ENCODE measurements at places on chromosomes 3 and 15. TPM values are rescaled to one million over a fixed set of nuclear protein-coding genes. Genes with fewer than 3 reads are reported as not detected.

DNA sequence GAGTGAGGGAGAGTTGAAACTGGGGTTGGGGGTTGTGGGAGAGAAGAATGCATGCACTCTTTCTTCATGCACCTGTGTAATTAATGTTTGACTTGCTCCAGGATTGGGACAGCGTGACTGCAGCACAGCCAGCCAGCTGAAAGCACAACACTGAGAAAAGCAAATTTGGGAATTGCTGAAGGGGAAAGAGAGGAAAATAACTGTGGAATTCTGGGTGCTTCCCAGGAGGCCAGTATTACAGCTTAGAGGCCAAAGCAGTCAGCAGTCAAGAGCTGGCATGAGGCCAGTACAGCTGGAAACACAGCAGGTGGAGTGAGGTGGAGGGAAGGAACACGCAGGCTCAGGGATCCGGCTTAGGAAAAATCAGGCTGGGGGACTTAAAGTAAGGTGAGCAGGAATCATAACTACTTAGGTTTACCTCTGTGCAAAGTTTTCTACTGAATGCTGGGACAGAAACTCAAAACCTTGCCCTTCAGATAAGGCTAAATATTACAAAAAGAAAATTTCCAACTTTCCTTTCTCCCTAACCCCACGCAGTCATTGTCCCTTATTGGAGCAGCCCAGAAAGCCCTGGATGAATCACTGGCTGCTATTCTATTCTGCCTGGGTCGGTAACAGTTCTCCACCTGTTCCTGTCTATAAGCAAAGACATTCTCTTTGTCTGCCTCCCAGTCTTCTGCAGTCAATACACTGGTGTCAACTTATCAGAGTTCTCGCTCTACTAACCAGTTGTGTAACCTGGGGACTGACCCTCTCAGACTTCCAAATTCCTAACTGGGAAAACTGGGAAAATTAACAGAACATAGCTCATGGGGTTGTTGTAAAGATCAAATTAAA lies 167.2 kb downstream of the MAGI1 start:
- H3K36me3 ChIP-seq, result no peaks in the 10 kb centered on the region
- DNase-seq, result no peak
- H3K27me3 ChIP-seq, result no peaks in the 10 kb centered on the region
- H3K27ac ChIP-seq, result no peak overlapping the region
- H3K4me1 ChIP-seq, result no peaks in the 10 kb centered on the region
- no peak overlapping the region for H3K4me3 ChIP-seq

TUSC7 gene
- polyA plus RNA-seq, result not detected

GRCh38 chr15:80970018-80970657 lies 19.5 kb downstream of the MESD start:
- no peak overlapping the region for H3K27ac ChIP-seq
- H3K27me3 ChIP-seq, result no peaks in the 10 kb centered on the region
- DNase-seq, result peak; percentile 72

TNFAIP8L3 gene
- 2.0 TPM for polyA plus RNA-seq

GRCh38 chr3:197151580-197151979 lies 122.0 kb upstream of the MELTF start:
- no peaks in the 10 kb centered on the region for H3K27me3 ChIP-seq
- peak; percentile 76 for DNase-seq
- H3K4me3 ChIP-seq, result no peak overlapping the region
- H3K4me1 ChIP-seq, result 0 out of 2 replicates have a peak, but pooled peaks cover 6% of the 10 kb centered on the region
- H3K27ac ChIP-seq, result no peak overlapping the region

DNA sequence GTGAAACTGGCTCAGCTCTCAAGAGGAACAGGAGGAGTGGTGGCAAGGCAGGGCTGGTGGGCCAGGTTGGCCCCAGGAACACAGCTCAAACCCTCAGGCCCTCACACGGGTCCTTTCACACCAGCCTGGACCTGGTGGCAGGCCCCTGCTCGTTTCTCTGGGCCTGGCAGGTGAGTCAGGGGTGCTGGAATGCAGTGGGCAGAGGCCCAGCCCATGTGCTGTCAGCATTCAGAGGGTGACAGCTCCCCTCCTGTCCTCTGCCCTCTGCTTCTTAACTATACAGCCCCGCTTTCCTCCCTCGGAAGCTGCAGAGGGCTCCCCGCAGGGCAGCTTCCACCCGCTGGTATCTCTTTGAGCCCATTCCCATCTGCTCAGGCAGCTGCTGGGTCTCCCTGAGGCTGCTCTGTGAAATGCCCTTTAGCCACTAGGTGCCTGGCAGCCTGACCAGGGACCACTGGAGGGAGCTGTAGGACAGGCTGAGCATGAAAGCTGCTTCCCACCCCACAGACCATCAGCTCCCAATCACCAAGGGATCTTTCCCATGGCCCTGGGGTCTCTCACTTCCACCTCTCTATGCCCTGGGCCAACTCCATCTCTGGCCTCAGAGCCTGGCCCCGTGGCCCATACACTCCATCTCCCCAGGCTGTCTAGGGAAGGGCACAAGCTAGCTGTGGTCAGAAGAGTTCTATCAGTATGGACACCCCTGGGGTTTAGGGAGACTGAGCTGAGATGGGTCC lies 24.8 kb downstream of the SHF start:
- peak overlapping the region; percentile 56 for H3K27ac ChIP-seq
- no peaks in the 10 kb centered on the region for H3K36me3 ChIP-seq
- H3K4me1 ChIP-seq, result peaks cover 12% of the 10 kb centered on the region
- H3K4me3 ChIP-seq, result no peak overlapping the region
- DNase-seq, result peak; percentile 88

DNA sequence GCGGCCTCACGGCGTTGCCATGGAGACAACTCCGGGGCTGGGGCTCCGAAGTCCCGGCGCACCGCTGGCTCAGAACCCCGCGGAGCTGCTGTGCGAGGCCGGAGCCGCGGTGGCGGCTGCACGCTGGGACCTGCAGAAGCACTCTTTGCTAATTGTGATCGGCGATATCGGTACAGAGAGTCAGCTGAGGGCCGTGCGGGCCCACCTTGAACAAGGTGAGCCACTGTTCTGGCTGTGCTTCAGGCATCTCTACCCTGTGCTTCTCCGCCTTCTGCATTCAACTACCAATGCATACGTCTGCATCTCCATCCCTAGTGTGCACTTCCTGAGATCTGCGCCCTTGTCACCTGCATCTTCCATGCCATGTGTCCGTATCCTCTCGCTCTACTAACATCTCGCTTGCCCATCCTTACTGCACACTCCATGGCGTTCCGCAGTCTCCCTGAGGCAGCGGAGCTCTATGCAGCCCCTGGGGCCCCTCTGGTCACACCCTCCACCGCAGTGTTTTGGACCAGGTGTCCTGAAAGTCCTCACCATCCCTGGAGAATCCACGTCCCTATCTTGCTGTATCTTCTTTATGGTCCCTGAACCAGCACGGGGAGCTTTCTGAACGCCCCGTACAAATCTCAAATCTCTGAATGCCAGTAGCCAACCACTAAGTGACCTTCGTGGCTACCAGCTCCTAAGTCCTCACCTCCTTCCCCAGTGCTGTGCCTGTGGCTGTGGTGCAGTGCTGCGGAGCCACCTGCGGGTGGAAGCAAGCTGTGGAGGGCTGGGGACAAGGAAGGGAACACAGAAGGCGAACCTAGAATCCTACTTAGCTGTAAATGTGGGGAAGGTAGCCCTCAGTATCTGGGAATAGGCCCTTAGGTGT lies 6.2 kb upstream of the MAP1A start:
- H3K4me3 ChIP-seq, result peak overlapping the region; percentile 86
- no peak overlapping the region for H3K27ac ChIP-seq
- peak; percentile 28 for DNase-seq
- no peaks in the 10 kb centered on the region for H3K36me3 ChIP-seq
- peaks cover 48% of the 10 kb centered on the region for H3K4me1 ChIP-seq

CIDEC gene
- not detected for polyA plus RNA-seq

DNA sequence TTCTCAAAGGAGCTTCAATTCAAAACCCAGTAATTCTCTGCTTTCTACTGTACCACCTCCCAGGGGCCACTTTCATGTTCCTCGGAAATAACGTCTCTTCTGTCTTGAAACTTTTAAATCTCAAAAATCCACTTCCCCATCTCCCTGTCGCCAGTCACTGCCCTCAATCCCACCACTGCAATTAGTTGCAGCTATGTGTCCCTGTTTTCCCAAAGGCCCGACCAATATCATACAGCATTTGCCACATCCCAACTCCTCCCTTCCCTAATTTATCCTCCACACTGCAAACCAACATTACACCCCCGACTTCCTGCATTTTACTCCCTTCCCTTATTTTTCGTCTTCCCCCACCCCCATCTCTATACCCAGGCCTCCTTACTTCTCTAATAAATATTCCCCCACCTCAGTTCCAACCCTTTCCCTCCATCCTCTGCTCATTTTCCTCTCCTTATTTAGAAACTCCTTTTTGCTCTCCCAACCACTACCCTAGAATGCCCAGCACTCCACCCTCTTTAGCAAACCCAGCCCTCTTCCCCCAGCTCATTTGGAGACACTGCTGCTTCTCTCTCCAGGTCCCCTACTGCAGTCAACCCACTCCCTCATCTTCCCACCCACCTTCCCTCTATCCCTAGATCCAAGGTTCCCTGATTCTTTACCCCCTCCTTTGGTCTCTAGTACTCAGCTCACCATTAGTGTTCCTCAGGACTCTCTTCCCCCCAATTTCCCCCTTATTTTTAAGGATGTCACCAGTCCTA lies 1.1 kb downstream of the NPTN start:
- no peaks in the 10 kb centered on the region for H3K27me3 ChIP-seq
- H3K4me1 ChIP-seq, result peaks cover 62% of the 10 kb centered on the region
- peak; percentile 69 for DNase-seq
- no peaks in the 10 kb centered on the region for H3K36me3 ChIP-seq
- peak overlapping the region; percentile 82 for H3K4me3 ChIP-seq

DNA sequence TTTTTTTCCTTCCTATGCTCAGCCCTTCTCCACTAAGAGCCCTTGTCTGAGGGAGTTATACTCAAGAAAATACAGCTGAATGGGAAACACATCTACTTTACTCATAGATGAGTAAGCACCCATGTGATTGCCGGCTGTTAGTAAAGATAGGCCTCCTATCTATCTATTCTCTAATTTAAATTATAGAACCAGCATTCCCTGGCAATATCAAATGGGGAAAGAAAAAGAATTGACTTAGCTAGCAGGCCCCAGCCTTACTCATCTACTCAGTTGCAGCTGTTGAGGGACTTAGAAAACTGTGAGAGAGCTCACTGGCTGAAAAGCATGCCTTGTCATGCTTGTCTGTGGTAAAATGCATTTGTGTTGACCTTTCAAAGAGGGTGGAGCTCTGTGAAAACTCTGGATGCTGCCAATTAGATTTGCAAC lies 116.9 kb upstream of the LRRFIP2 start:
- peaks cover 26% of the 10 kb centered on the region for H3K4me1 ChIP-seq
- H3K36me3 ChIP-seq, result peaks cover 30% of the 10 kb centered on the region
- H3K27me3 ChIP-seq, result no peaks in the 10 kb centered on the region
- H3K27ac ChIP-seq, result peak overlapping the region; percentile 58
- DNase-seq, result peak; percentile 77
- 0 out of 2 replicates have a peak overlapping the region, but pooled peaks have one; percentile 27 for H3K4me3 ChIP-seq

- no peak overlapping the region for H3K4me3 ChIP-seq
- DNase-seq, result no peak
- H3K27me3 ChIP-seq, result peaks cover 27% of the 10 kb centered on the region
- H3K36me3 ChIP-seq, result no peaks in the 10 kb centered on the region
- peaks cover 6% of the 10 kb centered on the region for H3K4me1 ChIP-seq
Measured at GRCh38 chr3:55615039-55615693, 128.1 kb upstream of the WNT5A start.

- H3K4me3 ChIP-seq, result no peak within 1 kb of the TSS
- no peaks in the 10 kb centered on the region for H3K36me3 ChIP-seq
- DNase-seq, result no peak
- no peaks in the 10 kb centered on the region for H3K4me1 ChIP-seq
- peaks cover 59% of the 10 kb centered on the region for H3K27me3 ChIP-seq
Measured at GRCh38 chr3:46464326-46465195, at the start of gene LTF. Gene LTF (minus strand): TSS chr3:46464905. CDS start chr3:46464867, 38 bp downstream.

ST8SIA2 gene
- polyA plus RNA-seq, result not detected

DNA sequence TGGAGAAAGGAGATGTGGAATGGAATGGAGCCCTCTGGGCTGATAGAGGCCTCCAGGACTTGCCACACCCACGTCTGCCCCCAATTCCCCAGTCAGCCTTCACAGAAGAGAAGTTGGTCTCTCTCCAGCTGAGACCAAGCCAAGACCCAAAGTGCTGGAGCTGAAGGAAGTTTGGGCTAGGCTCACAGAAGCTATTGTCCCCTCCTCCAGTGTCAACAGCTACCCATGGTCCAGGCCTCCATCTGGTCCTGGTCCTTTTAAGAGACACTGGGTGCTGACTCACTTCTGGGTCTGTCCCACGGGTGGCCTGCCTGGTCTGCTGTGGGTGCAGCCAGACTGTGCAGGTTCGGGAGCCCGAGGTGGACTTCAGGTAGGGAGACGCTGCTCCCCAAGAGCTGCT lies 179.8 kb downstream of the APBA2 start:
- no peak overlapping the region for H3K27ac ChIP-seq
- H3K36me3 ChIP-seq, result no peaks in the 10 kb centered on the region
- H3K27me3 ChIP-seq, result no peaks in the 10 kb centered on the region
- no peaks in the 10 kb centered on the region for H3K4me1 ChIP-seq
- DNase-seq, result no peak
- no peak overlapping the region for H3K4me3 ChIP-seq

GRCh38 chr3:21067031-21067813 lies 683.8 kb downstream of the ZNF385D start:
- no peaks in the 10 kb centered on the region for H3K36me3 ChIP-seq
- no peak for DNase-seq
- no peak overlapping the region for H3K4me3 ChIP-seq
- H3K27ac ChIP-seq, result no peak overlapping the region

DNA sequence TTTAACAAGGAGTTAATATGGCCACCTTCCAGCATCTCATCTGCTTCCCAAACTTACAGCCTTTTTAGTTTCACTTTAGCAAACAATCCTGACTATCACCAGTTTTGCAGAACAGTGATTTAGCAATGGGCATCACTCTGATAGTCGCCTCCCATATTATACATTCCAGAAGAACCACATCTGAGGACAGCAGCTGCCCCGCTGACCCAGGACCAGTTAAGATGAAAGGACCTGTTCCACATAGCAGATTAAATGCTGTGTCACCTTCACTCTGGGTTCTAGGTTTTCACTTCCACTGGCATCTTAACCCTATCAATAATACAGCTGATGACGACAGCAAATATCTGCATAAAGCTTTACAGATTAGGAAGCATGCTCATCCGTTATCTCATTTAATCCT lies 99.8 kb downstream of the TRIM69 start:
- DNase-seq, result peak; percentile 5
- H3K36me3 ChIP-seq, result no peaks in the 10 kb centered on the region
- no peaks in the 10 kb centered on the region for H3K27me3 ChIP-seq

DNA sequence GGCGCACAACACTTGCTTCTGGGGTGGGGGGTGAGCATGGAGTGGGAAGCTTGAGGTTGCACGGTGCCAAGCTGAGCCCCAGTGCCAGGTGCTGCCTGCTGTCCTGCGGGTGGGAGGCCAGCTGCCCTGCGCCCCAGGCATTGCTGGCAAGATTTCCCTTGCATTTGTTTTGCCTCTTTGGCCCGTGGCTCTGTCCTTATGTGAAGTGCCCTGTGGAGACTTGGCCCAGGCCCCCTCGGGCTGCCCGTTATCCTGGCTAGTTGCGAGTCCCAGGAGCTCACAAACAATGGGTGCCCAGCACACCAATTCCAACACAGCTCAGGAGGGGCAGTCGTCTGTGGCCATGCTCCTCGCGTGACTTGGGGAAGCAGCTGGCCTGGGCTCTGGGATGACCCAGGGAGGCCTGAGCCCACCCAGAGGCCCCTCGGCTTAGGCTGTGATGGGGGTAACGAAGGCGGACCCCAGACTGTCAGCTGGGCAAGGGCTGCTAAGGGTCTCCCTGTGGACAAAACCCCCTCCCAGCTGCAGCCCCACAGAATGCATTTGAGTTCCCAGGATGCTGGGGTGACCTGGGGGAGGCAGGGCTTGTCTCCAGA lies 5.9 kb downstream of the C3orf22 start:
- no peaks in the 10 kb centered on the region for H3K4me1 ChIP-seq
- no peak for DNase-seq
- H3K36me3 ChIP-seq, result no peaks in the 10 kb centered on the region

WDR49 gene
- not detected for polyA plus RNA-seq
